ENCODE measurements at places on chromosomes 11 and 22. TPM values are rescaled to one million over a fixed set of nuclear protein-coding genes. Genes with fewer than 3 reads are reported as not detected.

DNA sequence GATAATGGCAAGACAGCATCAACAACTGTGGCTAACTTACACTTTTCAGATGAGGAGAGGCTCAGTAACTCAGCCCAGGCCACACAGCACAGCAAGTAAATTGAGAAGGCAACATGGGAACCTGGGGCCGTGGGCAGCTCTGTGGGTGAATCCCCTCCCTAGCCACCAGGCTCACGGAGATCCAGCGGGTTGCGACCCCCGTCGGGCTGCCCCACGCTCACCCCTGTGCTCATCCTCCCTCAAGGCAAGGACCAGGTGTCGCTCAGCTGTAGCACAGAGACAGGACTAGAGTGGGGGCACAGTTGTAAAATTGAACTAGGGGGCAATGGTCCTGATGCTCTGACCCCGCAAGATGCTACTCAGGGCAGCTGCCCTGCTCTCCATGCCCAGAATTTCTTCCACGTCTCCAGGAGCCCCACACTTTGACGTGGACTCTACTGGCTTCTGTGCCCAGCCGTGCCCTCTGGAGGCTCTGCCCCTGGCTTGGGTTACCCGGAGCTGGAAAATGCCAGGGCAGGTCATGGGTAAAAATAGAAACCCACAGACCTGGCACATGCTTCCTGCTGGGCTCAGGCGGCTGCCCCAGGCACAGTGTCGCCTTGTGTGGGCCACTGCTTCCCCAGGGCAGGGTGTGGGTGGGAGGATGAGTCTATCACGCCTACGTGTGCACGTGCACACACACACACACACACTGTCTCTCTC, 9.0 kb downstream of the TUBA8 start:
- no peaks in the 10 kb centered on the region for H3K27me3 ChIP-seq
- H3K4me3 ChIP-seq, result no peak overlapping the region
- DNase-seq, result no peak
- no peaks in the 10 kb centered on the region for H3K4me1 ChIP-seq
- no peak overlapping the region for H3K27ac ChIP-seq
- no peaks in the 10 kb centered on the region for H3K36me3 ChIP-seq

GRCh38 chr11:101498891-101499290, 84.9 kb downstream of the TRPC6 start:
- H3K36me3 ChIP-seq, result no peaks in the 10 kb centered on the region
- DNase-seq, result no peak
- H3K4me1 ChIP-seq, result no peaks in the 10 kb centered on the region
- H3K27ac ChIP-seq, result no peak overlapping the region
- H3K27me3 ChIP-seq, result no peaks in the 10 kb centered on the region

GRCh38 chr22:46602025-46602424, 18.2 kb upstream of the GRAMD4 start:
- DNase-seq, result no peak
- H3K4me1 ChIP-seq, result peaks cover 3% of the 10 kb centered on the region
- H3K4me3 ChIP-seq, result no peak overlapping the region

Gene CCDC188
- not detected for total RNA-seq

DNA sequence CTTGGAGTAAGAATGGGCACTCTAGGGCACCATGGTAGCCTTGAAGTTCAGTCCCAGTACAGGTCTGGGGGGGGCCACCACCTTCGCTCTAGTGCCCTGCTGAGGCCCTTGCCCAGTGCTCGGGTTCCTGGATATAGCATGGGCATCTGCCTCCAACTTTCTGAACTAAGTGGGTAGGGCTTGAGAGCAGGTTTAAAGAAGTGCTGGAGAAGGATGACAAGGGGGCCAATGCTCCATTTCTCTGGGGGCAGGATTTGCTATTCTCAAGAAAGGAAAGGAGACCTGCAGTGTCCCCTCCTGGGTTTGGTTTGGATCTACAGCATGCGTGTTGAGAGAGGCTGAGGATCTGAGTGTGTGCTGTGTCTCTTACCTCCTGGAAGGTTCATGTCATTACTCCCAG, 82.2 kb upstream of the SUSD2 start:
- peaks cover 8% of the 10 kb centered on the region for H3K36me3 ChIP-seq
- no peaks in the 10 kb centered on the region for H3K27me3 ChIP-seq
- H3K27ac ChIP-seq, result no peak overlapping the region
- H3K4me1 ChIP-seq, result no peaks in the 10 kb centered on the region

Gene UPK3A
- not detected for total RNA-seq

Gene CALCA
- total RNA-seq, result not detected

Gene ZNRF3
- 5.8 TPM for total RNA-seq

GRCh38 chr11:8097062-8097461, 16.1 kb downstream of the TUB start:
- DNase-seq, result no peak
- H3K36me3 ChIP-seq, result no peaks in the 10 kb centered on the region
- no peak overlapping the region for H3K4me3 ChIP-seq
- no peak overlapping the region for H3K27ac ChIP-seq
- H3K27me3 ChIP-seq, result no peaks in the 10 kb centered on the region

GRCh38 chr11:116928102-116928777, 90.8 kb upstream of the APOA1 start:
- no peaks in the 10 kb centered on the region for H3K27me3 ChIP-seq
- no peak overlapping the region for H3K4me3 ChIP-seq
- no peak for DNase-seq
- H3K36me3 ChIP-seq, result no peaks in the 10 kb centered on the region
- peaks cover 3% of the 10 kb centered on the region for H3K4me1 ChIP-seq
